ENCODE measurements at places on chromosomes 11 and 22.

DNA sequence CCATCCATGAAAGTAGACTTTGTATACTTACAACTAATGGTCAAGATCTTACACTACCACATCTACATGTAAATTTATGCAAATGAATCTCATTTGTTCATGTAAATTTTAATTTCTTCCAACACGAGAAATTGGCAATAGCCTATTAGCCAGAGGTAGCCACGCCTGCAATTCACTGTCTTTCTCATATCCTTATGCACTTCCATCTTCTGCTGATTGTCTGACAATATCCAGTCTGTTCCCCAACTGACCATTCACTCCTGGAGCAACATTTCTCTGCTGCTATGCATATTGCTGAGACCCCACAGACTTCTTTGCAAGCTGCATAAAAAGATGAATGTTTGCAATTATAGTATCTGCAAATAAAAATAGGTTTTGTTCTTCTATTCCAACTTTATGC lies 2.5 kb downstream of the NNMT start:
- no peak for DNase-seq

GRCh38 chr11:39780131-39780530 lies 1679.3 kb downstream of the LRRC4C start:
- no peak for DNase-seq

DNA sequence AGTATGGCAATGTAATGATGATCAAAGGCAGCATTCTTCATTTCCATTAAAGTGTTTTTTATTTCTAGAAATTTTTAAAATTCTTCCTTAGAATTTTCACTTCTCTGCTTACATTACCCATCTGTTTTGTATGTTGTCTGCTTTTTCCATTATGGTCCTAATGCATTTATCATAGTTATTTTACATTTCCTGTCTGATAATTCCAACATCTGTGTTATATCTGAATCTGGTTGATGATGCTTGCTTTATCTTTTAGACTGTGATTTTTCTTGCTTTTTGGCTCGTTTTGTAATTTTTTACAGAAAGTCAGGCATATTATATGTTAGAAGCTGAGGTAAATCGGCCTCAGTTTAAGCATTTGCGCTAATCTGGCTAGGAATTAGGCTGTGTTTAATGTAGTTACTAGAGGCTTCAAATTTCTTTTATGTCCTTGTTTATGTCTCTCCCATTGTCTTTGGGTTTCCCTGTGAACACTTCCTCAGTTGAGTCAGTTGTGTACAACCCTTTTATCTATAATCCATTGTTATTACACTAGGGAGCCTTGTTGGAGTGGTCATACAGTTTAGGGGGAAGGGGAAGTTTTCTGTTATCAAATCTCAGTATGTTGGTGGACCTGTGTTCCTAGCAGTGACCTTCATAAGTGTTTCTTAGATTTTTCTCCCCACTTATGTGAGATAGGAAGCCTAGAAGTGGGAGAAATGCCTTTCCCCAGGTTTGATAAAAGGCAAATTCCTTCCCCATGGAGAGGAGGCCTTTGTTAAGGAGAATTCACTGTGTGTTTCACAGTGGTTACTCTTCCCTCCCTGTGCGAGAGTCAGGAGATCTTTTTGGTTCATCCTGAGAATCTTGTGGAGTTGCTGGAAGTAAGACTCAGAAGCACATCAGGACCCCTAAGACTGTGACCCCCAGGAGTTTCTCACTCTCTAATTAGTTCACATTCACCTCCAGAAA lies 437.5 kb downstream of the INSC start:
- no peak for DNase-seq

GRCh38 chr22:33427461-33427860 lies 369.3 kb upstream of the SYN3 start:
- DNase-seq, result no peak

GRCh38 chr11:56700914-56701485 lies 2.1 kb downstream of the OR9G1 start:
- DNase-seq, result no peak

- no peak for DNase-seq
Observed at GRCh38 chr22:44664149-44664548, 37.9 kb upstream of the PRR5 start.

- no peak for DNase-seq
Observed at GRCh38 chr22:48631288-48631863, 1196.3 kb downstream of the BRD1 start.

DNA sequence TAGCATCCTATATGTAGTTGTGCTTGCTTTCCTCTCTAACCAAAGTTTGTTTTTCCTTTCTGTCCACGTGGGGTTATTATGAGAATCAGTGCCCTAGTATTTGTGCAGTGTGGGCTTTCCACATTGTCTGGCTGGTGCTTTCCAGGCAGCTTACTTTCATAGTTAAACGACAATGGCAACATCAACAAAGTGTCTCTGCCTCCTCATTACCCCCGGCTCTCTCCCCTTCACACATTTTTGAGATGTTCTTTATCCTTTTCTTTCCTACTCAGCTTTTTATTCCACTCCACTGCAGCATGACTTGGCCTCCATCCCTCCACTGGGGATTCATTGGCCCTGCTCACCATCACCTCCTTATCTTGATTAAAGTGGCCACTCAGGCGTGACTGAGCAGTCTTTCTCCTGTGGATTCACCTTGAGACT lies 19.1 kb downstream of the SPECC1L start:
- no peak for DNase-seq

- no peak for DNase-seq
Observed at GRCh38 chr22:23557467-23557866, 22.6 kb downstream of the IGLL1 start.

DNA sequence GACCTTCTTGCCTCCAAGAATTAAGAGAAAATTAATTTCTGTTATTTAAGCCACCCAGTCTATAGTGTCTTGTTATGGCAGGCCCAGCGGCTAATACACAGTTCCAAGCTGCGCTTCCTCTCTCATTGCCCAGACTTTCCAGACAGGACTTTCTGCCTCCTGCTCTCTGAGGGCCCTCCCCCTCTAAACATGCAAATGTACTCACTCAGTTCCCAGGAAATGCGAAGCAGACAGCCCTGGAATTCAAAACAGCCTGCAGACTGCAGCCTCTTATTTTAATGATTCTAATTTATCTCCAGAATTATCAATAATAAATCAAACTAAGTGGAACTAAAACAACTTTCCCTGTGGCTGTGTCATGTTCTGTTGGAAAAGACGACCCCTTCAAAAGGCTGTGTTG lies 115.5 kb upstream of the ISX start:
- no peak for DNase-seq

GRCh38 chr22:19840955-19841640 lies 13.6 kb downstream of the GNB1L start:
- DNase-seq, result no peak

GRCh38 chr11:92295175-92296137 lies 70.8 kb downstream of the FAT3 start:
- DNase-seq, result no peak

- DNase-seq, result no peak
Observed at GRCh38 chr11:12222055-12222792, 111.8 kb downstream of the MICAL2 start.

DNA sequence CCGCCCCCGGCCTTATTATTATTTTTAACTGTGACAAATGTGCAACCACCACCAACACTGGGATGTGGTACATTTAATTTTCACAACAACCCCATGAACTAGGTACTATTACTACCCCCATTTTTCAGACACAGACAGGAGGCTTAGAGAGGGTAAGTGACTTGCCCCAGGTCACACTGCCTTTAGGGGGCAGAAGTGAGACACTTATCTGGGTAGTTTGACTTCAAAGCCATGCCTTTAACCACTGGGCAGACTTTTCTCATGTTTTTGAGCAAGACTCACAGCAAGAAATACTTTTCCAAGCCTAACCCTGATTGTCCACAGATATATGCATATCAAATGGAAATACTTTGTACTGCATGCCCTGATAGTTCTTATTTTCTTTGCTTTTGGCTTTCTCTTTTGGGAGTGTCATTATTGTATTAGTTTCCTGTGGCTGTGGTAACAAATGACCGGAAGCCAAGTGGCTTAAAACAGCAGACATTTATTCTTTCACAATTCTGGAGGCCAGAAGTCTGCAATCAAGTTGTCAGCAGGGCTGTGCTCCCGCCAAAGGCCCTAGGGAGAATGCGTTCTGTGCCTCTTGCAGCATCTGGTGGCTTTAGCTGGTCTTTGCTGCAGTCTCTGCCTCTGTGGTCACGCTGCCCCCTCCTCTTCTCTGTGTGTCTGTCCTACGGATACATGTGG lies 110.8 kb downstream of the GRIK4 start:
- no peak for DNase-seq
